ENCODE measurements at places on chromosomes 16 and 17.

GRCh38 chr16:27706156-27706865, 156.4 kb downstream of the KATNIP start:
- no peak for DNase-seq

- no peak for DNase-seq
Observed at GRCh38 chr16:25317732-25318316, 60.2 kb upstream of the ZKSCAN2 start.

GRCh38 chr17:48588528-48588927, 1.5 kb downstream of the HOXB3 start:
- no peak for DNase-seq

GRCh38 chr16:51624080-51624775, 473.2 kb upstream of the SALL1 start:
- no peak for DNase-seq

GRCh38 chr17:1154704-1155103, 25.1 kb downstream of the ABR start:
- DNase-seq: peak; percentile 50

DNA sequence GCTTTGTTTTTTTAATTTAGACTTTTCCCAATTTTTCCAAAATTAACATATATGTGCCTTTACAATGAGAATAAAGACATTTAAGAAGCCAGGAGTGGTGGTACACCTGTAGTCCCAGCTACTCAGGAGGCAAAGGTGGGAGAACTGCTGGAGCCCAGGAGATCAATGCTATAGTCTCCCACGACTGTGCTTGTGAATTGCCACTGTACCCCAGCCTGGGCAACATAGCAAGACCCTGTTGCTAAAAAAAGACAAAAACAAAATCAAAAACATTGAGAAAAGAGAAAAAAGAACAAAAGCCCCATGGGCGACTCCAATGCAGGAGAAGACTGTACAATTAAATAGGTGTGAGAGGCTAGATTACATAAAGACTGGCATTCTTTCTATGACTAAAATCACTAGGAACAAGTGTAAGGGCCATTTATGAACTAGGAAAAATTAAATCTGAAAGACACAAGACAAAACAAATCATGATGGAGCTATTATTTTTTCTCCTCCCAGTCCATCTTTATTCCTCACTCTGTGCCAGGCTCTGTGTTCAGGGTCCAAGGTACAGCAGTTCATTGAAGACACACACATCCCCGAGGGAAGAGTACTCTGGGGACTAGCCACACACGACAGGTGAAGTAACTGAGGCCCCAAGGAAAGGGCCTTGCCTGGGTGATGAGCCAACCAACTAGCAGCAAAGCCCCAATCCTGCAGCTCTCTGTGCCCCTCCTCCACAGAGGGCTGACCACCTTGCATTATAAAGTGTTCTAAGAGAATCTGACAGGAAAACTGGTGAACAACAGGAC, 79.8 kb downstream of the CREBBP start:
- no peak for DNase-seq

DNA sequence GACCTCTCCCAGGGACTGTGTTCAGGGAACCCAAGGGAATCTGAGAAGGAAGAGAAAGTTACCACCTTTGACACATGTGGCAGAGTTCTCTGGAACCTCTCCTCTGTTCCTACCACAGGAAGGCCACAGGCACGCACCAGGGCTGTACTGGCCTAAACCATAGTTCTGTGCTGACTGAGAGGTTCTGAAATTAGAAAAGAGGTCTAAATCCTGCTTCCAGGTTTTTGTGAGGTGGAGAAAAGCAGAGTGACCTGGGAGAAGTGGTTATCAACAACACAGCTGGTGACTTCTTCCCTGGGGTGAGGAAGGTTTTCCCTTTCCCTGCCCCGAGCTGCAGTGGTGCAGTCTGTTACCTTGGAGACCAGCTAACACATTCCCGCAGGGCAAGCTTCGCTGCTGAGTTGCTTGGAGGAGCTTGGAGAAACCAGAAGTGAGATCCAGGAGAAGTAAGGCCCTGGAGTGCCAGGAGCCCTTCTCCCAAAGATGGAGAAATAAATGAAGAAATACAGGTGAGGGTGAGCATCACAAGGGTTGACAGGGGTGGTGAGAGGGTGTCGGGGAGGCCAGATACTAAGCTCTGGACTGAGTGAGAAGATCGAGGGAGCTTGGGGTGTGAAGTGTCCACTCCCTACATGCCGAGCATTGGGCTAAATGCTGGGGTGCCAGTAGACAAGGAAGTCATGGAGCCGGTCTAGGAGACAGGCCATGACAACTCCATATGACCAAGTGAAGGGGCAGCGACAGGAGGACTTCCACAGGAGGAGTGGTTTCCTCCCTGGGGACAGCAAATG, at the start of gene VWA3A:
VWA3A (plus strand) TSS at position 399 of the 791 bp plus-strand sequence; CDS start at position 496, 97 bp downstream.
- peak; percentile 3 for DNase-seq

DNA sequence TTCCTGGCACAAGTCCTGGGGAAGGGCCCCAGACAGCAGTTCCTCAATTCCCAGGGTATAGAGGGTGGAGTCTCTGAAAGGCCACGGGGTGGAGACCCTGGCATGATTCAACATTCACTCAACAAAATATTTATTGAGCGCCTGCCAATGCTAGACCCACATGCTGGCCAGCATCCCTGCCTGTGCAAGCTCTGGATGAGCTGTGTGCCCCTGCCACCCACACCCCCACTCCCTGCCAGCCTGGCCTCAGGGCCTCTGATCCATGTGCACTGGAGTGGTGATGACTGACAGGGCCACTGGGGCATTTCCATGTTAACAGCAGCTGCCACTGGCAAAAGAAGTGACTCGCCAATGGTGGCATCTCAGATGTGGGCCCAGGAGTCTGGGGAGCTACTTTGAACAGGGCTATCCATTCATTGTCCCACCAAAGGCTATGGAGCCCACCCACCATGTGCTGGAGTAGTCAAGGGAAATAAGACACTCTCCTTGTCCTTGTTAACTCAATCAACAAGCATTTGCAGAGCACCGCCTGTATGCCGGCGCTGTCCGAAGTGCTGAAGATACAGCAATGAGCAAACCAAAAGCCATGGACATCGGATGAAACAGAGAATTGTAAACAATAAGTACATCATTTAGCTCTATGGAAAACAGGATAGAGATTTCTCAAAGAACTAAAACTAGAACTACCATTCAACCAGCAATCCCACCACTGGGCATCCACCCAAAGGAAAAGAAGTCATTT, 3.0 kb upstream of the PRSS22 start:
- DNase-seq: no peak

- DNase-seq: no peak
Observed at GRCh38 chr17:83155128-83156121, 76.0 kb downstream of the METRNL start.

DNA sequence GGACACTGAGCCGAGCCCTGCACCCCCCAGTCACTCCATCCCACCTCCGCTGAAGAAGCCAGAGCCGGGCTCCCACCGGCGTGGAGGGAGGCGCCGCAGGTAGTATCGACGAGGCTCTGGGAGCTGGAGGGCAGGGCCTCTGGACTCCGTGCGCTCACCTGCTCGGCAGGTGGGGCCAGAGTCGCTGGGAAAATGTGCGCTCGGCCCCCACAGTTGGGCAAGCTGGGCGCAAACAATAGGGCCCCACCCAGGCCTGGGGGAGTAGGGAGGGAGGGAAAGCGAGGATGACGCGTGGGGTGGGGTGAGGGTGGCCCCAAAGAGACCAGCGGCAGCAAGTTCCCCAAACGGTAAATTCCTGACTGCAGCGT, 668 bp downstream of the JUP start:
- no peak for DNase-seq

GRCh38 chr17:33615861-33616260, 322.8 kb upstream of the ASIC2 start:
- no peak for DNase-seq

- DNase-seq: no peak
Observed at GRCh38 chr17:65104973-65105372, 32.2 kb upstream of the RGS9 start.

- DNase-seq: no peak
Observed at GRCh38 chr16:51526621-51527020, 375.6 kb upstream of the SALL1 start.

DNA sequence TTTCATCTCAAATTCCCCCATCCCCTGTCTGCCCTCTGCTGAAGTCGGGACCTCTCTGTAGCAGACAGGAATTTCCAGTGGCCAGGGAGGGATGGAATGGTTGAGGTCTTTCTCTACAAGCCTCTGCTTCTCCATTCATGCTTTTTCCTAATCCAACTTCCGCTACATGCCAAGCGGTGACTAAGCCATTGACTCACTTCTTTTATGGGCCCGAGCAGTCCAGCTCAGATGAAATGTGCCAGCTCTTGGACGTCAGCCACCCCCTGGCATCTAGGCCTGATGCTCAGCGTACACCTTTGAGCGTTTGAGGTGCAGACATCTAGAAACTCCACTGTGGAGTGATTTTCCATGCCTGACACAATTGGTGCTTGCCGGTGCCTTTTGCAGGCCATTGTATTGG, 40.7 kb upstream of the GPR139 start:
- no peak for DNase-seq

DNA sequence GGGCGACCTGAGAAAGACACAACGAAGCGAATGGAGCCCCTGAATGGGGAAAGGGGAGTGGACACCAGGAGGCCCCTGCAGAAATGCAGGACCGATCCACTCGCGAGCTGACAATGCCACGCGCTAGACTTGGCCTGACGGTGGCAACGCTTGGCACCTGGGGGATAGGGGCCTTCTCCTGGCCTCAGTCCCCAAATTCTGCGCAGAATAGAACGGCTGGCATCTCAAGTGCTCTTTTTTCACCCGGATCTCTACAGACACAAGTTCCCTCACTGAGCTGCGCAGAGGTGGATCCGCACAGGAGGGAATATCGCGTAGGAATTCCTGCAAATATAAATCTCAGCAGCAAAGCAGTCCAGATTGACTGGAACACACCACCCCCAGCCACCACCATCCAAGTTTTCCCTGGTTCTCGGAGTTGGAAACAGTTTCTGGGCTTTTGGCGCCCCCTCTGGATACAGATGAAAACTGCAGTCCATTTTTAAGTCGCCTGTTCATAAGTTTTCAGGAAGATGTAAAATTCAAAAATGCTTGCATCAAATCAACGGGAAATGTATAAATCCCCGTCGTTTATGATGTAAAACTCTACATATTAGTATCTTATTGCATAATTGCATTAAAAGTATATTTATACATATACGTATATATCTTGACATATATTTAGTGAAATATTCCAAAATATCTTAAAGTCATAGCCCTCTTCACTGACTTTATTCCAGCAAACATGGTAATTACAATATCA, 2.3 kb upstream of the SOX9 start:
- DNase-seq: peak; percentile 87

DNA sequence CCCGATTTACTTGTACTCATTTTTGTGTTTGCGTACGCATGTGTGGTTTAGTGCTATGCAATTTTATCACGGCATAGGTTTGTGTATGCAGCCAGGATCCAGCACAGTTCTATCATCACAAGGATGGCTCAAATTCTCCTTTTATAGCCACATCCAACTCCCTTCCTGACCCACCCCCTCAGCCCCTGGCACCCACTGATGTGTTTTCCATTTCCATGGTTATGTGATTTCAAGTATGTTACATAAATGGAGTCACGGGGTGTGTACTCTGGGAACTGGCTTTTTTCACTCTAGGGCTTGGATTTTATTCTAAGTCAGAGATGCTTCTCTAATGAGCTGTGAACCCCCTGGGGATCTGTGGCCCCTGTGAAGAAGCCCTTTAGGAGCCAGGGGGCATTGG, 16.8 kb downstream of the IL4R start:
- no peak for DNase-seq

DNA sequence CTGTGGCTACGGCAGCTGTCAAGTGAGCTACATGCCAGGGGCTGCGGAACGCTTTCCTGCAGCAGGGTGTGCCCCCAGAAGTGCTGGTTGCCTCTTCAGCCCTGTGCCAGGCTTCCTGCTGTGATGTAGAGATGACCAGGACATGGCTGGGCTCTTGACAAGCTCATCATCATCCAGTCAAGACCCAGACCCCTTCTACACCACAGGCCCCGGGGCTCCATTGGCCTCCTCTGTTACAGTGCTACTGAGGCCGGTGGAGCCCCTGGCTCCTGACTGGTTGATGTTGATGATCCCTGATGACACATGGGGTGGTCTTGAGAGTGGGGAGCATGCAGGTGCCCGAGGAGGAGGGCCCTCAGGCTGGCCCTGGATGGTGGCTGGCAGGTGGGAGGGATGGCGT, 50.1 kb downstream of the B9D1 start:
- DNase-seq: no peak

- no peak for DNase-seq
Observed at GRCh38 chr17:9833922-9834321, 8.2 kb downstream of the GLP2R start.
